ENCODE measurements at places on chromosomes 7 and 10. TPM values are rescaled to one million over a fixed set of nuclear protein-coding genes. Genes with fewer than 3 reads are reported as not detected.

Gene ANXA8L1
- total RNA-seq = 0.59 TPM

Gene UFSP1
- 3.3 TPM for total RNA-seq

Gene TMEM236
- total RNA-seq = 0.14 TPM

- no peaks in the 10 kb centered on the region for H3K27me3 ChIP-seq
- DNase-seq = no peak
- H3K36me3 ChIP-seq = no peaks in the 10 kb centered on the region
- H3K4me3 ChIP-seq = no peak overlapping the region
- H3K4me1 ChIP-seq = no peaks in the 10 kb centered on the region
These were observed 55.7 kb upstream of the ANTXRL start for GRCh38 chr10:46231087-46231486.

DNA sequence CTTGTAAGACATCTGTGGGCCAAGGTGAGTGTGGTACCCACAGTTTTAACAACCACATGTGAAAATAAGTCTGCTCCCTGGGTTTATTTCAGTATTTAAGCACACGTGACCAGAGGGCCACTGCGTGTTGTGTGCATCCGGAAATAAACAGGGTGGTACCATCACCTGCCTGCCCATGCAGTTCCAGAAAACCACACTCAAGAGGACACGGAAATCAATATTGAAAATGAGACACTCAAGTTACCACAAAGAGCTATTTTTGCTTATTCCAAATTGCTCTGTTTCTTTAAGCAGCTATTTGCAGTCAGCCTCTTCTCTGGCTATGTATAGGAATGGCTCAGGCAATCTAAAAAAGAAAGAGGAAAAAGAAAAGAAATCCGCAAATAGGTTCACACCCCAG, 71.8 kb upstream of the LOXL4 start:
- H3K4me1 ChIP-seq = peaks cover 15% of the 10 kb centered on the region
- no peaks in the 10 kb centered on the region for H3K27me3 ChIP-seq
- no peaks in the 10 kb centered on the region for H3K36me3 ChIP-seq
- no peak for DNase-seq
- H3K4me3 ChIP-seq = no peak overlapping the region
